ENCODE measurements at places on chromosomes 12 and 14.

GRCh38 chr12:49672301-49673217 lies 34.6 kb downstream of the FMNL3 start:
- no peak for DNase-seq

DNA sequence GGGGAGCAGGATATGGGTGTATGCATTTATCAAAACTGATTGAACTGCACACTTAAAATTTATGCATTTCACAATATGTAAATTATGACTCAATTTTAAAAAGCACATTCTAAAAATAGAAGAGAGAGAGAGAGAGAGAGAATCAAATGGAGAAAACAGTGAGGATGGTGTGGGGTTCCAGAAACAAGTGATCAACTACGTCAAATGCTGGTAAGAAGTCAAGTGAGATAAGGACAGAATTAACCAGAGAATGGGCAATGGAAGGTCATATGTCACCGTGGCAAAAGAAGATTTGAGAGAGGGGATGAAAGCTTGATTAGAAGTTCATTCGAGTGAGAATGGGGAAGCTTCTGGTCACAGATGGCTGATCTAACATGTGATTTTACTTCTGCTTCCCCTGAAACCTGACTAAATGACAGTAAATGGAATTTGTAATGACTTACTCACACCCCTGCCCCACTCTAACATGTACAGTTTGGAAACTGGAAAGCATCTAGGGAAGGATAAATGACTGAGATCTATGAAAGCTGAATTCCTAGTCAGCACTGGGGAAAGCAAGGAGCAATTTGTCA lies 276.5 kb upstream of the AMIGO2 start:
- DNase-seq, result no peak

GRCh38 chr14:76924371-76925096 lies 98.3 kb downstream of the LRRC74A start:
- no peak for DNase-seq

DNA sequence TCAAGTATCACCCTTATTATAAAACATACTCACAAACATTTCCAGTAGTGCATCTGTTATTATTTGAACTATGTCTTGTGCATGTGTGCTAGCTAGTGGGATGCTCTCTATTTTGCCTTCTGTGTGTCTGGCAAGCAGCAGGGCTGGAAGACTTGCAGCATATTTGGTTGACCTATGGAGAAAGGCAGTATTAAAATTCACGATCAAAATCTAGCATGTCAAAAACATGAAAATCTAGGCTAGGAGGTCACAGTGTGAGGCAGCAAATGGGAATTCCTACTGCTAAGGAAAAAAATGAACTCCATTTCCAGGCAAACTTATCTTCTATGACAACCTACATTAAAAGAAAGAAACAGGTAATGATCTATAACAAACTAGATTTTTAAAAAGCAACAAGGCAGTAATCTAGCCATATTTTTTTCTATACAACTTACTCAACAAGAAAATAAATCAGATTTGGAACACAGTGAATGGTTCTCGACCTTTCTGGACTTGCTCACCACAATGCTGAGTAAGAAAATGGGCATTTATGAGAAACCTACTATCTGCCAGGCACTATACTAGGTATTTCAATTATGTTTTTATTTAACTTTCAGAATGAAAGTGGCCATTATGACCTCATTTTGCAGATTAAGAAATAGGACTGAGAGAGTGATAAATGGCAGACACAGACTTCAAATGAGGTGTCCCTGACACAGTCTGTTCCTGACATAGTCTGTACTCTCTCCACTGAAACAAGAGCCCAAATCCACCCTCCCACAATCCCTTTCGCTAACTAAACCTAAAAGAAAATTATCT lies 96.8 kb downstream of the TXNDC16 start:
- no peak for DNase-seq

- no peak for DNase-seq
Measured at GRCh38 chr12:18932715-18933114, 194.8 kb downstream of the CAPZA3 start.

GRCh38 chr14:57486767-57487379 lies 6.8 kb downstream of the CCDC198 start:
- no peak for DNase-seq

DNA sequence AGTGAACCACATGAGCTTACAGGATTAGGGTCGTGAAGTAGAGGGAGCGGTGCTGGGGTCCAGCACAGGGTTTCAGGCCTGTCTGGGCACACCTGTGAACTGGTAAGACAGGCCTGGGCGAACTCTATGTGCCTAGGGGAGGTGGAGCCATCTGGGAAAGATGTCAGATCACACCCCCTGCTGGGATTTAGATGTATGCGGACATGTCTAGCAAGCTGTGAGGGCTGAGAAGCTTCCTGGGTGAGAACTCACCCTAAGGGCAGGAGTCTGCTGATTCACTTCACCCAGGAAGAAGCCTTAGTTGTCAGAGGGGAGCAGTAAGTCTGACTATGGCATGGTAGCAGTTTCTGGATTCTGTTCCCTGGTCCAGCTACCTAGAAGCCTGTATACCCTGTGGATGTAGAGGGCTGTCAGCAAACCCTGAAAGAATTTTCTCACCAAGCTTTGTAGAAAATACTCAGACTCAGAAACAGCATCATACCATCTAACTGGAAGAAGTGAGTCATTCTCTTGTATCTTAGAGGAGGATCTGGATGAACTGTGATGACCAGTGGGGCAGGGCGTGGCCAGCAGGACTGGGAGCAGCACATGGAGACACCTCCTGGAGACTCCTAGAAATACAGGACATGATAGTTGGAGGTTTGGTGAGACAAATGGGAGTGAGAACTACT lies 11.2 kb upstream of the PYGL start:
- DNase-seq, result no peak

GRCh38 chr14:105066240-105067071 lies 1.2 kb upstream of the GPR132 start:
- no peak for DNase-seq

DNA sequence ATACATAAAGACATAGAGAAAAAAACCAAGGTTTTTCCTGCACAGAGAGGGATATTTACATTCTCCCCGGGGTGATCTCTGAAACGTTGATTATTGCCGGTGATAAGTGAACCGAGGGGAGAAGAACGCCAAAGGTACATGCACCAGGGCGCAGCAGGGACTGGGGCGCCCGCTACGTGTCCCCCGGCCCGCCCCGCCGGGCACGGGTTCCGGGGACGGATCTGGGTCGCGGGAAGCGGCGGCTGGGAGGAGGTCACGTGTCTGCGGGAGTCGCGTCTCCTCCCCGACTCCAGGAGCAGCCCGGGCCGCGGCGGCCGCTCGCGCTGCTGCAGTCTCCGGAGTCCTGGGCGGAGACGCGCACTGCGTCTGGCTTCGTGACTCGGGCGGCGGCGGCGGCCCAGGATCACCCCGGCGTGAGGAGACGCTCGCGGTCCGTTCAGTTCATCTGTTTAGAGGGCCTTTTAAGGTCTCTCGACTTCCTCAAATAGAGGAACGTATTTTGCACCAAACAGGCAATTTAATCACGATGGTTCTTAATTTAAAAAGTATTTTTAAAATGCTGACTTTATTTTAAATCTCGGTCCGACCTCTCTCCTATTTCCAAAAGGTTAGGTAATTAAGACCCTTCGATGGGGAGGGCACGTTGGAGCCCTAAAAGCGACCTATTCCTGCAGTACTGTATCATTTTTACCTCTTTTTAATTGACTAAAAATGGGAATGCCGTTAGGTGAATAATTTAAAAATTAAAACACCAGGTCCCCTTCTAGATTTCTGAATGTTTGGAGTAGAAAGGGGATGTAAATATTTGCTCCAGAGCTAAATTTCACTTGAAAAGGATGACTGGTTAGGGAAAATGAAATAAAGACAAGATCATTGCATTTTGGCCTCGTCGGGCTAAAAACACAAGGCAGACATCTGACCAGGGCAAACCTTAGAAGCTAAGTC lies 1.8 kb upstream of the BHLHE41 start:
- DNase-seq, result no peak

GRCh38 chr14:104597576-104597975 lies 7.0 kb downstream of the TMEM179 start:
- no peak for DNase-seq

- no peak for DNase-seq
Measured at GRCh38 chr12:103468837-103469236, 26.9 kb downstream of the C12orf42 start.

DNA sequence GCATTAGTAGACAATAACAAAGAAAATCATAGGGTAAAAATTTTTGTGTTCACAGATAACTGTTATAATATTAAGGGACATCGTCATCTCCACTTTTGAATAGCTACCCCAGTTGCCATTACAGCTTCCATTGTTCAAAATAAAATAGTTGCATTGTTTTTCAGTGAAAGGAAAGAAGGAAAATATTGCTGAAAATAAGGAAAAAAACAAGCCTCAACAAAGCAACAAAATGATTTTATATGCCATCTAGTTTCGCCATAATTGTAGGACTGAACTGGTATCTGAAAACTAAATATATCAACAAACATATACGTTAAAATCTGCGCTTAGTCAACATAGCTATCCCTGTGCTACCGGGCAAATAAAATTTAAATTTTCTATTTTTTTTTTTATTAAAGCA lies 3.3 kb downstream of the CDK17 start:
- DNase-seq, result no peak

Data from activated T-helper 1 cell treated with anti-CD3 and anti-CD28 coated beads, Interleukin-2, amount 50 U/mL, for 16 hours (primary cell).